ENCODE measurements at places on chromosomes 1 and 21.

GRCh38 chr1:186927884-186928283 lies 99.1 kb downstream of the PLA2G4A start:
- no peak for DNase-seq

DNA sequence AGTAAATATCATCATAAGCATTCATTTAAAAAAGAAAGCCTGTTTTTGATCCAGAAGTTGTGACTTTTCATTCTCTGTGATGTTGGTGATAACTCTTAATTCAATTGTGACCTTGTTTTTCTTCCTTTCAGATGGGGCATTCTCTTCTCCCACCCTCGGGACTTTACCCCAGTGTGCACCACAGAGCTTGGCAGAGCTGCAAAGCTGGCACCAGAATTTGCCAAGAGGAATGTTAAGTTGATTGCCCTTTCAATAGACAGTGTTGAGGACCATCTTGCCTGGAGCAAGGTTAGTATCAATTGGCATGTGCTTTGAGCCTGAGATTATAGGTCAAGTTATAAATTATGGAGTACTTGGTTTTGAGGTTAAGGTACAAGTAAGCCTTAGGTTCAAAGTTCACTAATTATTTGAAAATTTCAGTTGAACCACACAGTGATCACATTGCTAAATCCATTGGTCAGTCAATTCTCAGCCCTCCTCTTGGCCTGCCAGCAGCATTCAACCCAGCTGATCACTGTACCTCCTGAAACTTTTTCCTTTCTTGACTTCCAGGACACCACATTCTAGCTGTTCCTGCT lies 4.1 kb downstream of the PRDX6 start:
- no peak for DNase-seq

DNA sequence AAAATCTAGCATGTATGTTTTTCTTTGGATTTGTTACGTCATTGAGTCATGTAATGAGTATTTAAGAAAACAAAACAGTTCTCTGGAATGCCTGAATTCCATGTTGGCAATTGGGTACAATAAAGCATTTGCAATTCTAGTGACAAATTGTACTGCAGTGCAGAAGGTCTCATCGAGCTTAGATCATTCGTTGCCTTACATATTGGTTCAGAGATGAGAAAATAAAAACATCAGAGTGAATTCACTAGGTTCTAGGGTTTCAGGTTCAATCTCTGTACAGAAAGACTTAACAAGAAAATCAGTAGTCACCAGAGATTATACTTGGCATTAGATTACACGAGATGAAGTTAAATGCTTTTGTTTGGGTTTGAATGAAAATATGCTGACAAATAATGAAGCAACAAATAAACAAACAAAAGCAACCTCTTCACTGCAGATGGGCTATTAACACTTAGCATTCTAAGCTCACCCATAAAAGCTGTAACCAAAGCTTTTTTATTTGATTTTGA lies 124.7 kb downstream of the RYR2 start:
- DNase-seq, result no peak

DNA sequence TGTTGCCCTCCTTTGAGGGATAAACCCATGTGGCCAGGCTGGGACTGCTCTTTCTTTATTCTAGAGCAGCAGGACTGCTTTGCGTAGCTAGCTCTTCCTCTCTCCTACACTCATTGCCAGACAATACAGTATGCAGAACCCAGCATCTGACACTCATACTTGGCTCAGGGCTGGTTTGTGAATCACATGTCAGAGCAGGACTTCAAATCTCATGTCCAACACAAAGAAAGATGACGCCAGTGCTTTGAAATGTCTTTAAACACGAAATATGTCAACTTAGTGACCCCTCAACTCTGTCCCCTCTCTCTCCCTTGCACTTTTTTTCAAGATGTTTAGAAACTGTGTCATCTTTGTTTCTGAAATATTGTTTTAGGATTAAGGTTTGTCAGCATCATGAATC lies 135.0 kb downstream of the TGFB2 start:
- DNase-seq, result no peak

DNA sequence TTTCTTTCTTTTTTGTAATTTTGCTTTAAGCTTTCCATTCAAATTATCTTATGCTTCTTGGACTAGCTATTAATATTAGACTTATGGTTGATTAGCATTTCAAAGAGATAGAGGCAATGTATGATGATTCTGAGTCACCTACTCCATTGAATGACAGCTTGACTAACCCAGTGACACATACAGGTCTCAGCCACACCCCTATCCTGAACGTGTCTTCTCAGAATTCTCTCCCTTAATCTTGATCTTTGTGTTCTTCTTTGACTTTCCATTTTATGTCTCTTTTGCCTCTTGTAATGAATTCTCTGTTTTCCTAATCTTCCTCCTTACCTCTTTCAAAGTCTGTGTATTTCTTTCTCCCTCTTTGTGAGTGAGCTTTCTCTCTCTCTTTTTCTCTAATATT lies 241.1 kb downstream of the PDE4B start:
- no peak for DNase-seq

DNA sequence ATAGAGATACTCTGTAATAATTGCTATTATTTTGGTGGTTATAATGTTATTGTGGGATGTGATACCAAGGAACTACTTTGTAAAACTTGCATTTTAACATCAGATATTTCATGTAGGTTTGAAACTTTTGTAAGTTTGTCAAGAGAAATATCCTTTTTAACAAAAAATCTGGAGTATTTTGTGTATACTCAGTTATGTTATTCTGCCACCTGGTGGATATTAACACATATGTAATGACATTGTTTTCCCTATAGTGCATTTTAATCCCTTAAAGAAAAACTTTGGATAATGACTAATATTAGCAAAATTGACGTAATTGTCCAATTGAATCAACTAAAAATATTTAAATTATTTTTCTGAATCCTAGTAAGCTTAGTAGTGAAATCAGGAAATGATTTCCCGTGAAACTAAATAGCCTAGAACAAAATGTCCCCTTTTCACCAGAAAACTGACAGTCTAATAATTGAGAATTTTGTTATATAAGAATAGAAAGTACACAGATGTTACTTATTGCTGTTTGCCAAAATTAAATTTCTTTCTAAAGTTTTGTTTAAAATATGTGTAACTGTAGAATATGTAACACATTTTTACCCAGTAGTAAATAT lies 39.6 kb downstream of the KCTD3 start:
- peak; percentile 25 for DNase-seq

- DNase-seq, result no peak
Measured at GRCh38 chr1:208631506-208631905, 387.3 kb upstream of the PLXNA2 start.

DNA sequence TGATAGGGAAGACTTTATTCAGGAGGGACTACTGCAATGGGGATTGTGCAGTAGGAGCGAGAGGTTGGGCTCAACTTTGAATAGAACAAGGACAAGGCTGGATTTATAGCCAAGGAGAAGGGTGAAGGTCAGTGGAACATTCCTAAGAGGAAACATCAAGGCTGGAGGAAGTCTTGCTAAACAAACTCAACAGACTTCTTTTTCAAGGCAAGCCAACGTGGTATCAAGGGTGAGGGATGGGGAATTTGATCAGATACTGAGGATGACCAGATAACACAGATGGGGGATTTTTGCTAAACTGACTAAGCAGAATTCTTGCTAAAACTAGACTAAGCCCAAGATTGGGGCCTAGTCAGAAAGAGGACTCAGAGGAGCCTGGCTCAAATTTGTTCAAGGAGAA lies 107.3 kb downstream of the DUSP10 start:
- DNase-seq, result no peak

- no peak for DNase-seq
Measured at GRCh38 chr1:198304431-198304830, 147.6 kb downstream of the NEK7 start.

DNA sequence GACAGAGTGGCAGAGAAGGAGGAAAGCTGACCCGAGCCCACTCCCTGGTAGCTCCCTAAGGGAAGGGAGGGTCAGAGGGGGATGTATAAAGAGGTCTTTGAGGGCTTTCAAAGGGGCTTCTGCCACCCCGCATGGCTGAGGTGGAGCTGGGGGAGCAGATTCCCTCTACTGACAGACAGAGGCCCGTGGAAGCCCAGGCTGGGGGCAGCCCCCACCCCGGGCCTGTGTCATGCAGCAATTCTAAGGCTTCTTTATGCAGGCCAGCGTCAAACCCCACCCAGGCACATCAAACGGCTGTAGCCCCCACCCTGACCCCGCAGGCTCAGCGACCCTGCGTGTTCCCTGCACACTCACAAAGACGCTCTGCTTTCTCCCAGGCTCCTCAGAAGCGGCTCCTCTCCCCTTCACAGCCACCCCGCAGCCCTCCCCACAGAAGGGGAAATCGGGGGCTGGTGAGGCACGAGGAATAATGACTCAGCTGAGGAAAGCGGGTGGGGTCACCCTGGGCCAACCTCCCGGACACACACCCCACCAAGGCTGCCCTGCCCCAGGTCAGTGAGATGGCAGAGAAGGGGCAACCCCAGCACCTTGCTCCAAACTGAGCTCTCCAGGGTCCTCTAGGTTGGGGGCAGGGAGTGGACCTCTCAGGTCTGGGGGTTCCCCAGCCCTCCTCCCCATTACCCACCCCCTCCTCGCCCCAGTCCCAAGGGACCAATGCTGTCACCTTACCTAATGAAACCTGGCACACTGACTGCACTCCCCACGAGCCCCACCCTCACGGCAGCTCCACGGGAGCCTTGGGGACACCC lies 10.8 kb downstream of the SLC45A3 start:
- peak; percentile 70 for DNase-seq

- DNase-seq, result peak; percentile 24
Measured at GRCh38 chr1:1510912-1511532, 940 bp upstream of the ATAD3A start.

- DNase-seq, result peak; percentile 70
Measured at GRCh38 chr1:1782399-1783221, 4.3 kb upstream of the NADK start.

DNA sequence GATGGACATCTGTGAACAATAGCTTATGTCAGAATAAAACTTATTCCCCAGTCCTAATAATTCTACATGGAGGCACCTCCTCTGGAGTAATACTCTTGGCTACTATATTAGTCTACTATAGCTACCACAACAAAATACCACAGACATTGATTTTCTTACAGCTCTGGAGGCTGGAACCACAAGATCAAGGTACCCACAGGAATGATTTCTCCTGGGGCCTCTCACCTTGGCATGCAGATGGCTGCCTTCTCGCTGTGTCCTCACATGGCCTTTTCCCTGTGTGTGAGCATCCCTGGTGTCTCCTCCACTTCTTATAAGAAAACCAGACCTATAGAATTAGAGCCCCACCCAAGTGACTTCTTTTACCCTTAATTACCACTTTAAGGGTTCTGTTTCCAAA lies 244.3 kb downstream of the BARHL2 start:
- DNase-seq, result no peak

- DNase-seq, result no peak
Measured at GRCh38 chr1:166705376-166706289, 133.6 kb upstream of the POGK start.

- no peak for DNase-seq
Measured at GRCh38 chr1:37692834-37693175, 489 bp downstream of the CDCA8 start.

GRCh38 chr1:182147136-182147820 lies 85.8 kb upstream of the ZNF648 start:
- peak; percentile 91 for DNase-seq

- no peak for DNase-seq
Measured at GRCh38 chr21:37742532-37742931, 173.7 kb downstream of the KCNJ6 start.

GRCh38 chr1:160565564-160565963 lies 13.7 kb downstream of the CD84 start:
- DNase-seq, result no peak

GRCh38 chr1:110436635-110437034 lies 14.3 kb upstream of the PROK1 start:
- no peak for DNase-seq

GRCh38 chr1:117760069-117760468 lies 154.2 kb downstream of the TENT5C start:
- DNase-seq, result no peak

- no peak for DNase-seq
Measured at GRCh38 chr1:7032992-7033391, 247.7 kb downstream of the CAMTA1 start.

GRCh38 chr21:33196941-33197374 lies 32.8 kb upstream of the IFNAR2 start:
- DNase-seq, result peak; percentile 84

GRCh38 chr1:206761159-206761768 lies 9.3 kb upstream of the IL19 start:
- DNase-seq, result no peak

GRCh38 chr1:93114391-93114790 lies 35.3 kb downstream of the MTF2 start:
- DNase-seq, result no peak

DNA sequence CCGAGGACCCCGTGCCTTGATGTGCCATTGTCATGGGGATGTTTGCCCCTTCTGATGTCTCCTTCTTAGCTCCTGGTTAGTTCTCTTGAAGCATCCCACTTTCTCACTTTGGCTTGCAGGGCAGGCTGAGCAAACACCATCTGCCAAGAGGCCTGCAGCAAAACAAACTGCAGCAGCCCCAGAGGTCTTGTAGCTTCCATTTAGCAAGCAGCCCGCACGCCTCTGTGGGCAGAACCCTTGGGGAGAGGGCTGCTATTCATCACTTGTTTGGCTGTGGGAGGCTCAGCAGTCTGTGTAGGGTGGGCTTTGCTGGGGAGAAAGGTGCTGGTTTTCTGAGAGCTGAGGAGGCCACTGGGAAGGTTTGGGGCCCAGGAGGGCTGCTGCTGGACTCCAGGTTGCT lies 56.7 kb downstream of the KCNC4 start:
- no peak for DNase-seq

DNA sequence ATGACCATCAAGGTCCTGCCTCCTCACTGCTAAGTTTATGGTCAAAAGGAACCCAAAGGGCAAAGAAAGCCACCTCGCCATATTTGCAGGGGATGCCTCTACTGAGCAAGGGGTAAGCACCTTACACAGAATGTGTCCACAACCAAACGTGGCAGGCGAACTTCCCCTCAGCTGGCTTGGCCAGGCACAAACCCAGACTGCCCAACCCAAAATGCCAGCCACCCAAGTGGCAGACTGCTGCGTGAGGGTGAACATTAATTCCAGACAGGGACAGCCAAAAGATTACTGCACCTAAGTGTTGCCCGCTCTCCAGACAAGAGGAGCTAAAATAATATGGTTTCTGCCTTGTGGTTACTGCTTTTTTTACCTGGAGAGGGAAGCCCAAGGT lies 16.0 kb downstream of the ZNF697 start:
- no peak for DNase-seq

GRCh38 chr1:50538476-50538875 lies 115.2 kb upstream of the DMRTA2 start:
- DNase-seq, result no peak

- no peak for DNase-seq
Measured at GRCh38 chr1:116880917-116881316, 28.8 kb upstream of the PTGFRN start.

Data from inflammatory macrophage treated with lipopolysaccharide for 1 hour (primary cell).